ENCODE measurements at places on chromosomes 5 and 9.

- no peak for DNase-seq
Observed at GRCh38 chr5:84069608-84070179, 315.0 kb downstream of the EDIL3 start.

- DNase-seq, result no peak
Observed at GRCh38 chr9:130236436-130236985, 29.0 kb upstream of the HMCN2 start.

DNA sequence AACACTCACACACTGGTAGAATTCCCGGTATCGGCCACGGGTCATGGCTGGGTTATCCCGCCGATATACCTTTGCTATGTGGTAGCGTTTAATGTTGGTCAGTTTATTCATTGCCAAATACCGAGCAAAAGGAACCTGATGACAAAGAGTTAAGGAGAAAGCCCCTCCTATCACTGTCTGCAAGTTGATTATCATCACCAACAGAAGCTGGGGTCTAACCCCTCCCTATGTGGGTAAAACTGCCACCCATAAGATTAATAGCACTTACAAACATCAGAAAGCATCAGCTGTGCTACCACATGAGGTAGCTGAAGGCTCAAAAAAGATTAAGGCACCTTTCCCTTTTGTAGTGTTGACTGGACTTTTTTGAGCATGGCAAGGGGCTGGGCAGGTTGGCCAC lies 5.6 kb upstream of the DND1 start:
- DNase-seq, result no peak

DNA sequence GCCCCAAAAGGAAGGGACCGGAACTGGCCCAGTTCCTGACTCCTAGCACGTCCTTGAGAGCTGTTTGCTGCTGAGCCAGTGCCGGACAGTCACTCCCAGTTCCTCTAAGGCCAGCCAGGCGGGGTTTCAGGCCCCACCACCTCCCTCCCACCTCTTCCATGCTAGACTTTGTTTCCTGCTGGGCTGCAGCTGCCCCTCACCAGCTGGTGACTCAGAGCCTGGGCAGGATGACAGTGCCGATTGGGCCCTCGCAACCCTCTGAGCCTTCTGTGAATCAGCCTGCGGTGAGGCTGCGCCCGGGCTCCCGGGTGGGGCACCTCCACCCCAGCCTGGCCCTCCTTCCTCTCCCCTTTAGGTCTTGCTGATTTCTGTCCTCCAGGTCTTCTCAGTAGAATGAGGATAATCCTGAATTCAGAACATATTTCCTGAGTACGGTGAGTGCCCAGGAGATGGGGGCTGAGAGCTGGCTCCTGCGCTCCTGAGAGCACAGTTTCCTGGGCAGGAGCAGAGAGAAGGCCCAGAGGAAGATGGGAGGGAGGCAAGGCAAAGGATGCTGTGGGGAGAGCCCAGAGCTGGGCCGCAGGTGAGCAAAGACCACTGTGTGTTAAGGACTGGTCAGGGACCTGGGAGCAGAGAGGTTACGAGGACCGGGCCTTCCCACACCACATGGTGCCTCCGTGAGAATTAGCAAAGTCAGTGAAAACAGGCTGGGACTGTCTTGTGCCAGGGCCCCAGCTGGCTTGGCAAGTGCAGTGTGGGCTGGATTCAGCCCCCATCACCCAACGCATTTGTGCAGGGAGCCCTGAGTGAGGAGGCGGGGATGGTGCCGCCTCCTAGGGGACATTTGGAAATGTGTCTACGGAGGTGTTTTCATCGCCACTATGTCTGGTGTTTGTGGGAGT lies 32.9 kb upstream of the STXBP1 start:
- DNase-seq, result no peak

GRCh38 chr9:69246629-69247028 lies 72.6 kb downstream of the TJP2 start:
- no peak for DNase-seq

- no peak for DNase-seq
Observed at GRCh38 chr9:114138552-114138971, 16.8 kb upstream of the COL27A1 start.

- DNase-seq, result no peak
Observed at GRCh38 chr9:38007016-38007415, 62.0 kb downstream of the SHB start.

GRCh38 chr9:13735181-13735580 lies 455.7 kb upstream of the MPDZ start:
- DNase-seq, result no peak

- DNase-seq, result no peak
Observed at GRCh38 chr9:134690946-134691694, 49.5 kb downstream of the COL5A1 start.

DNA sequence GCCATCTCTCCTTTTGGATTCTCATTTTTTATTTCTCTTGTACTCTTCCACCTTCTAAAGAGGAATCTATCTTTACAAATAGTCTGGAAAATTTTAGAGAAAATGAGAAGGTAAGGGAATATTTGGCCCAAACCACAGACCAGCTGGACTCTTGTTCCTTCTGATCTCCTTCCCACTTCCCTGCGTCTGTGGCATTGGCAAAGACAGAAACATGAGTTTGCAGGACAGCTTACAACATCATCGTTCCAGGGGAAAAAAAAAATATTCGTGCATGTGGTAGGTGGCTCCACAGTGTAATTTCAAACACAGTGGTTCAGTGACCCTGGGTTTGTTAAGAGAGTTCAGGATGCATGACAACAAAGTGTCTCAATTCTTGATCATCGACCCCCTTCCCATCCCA lies 755.0 kb downstream of the DNAH5 start:
- no peak for DNase-seq

- no peak for DNase-seq
Observed at GRCh38 chr5:109256486-109256885, 153.3 kb downstream of the PJA2 start.

- no peak for DNase-seq
Observed at GRCh38 chr9:126304971-126305320, 21.7 kb upstream of the MVB12B start.

DNA sequence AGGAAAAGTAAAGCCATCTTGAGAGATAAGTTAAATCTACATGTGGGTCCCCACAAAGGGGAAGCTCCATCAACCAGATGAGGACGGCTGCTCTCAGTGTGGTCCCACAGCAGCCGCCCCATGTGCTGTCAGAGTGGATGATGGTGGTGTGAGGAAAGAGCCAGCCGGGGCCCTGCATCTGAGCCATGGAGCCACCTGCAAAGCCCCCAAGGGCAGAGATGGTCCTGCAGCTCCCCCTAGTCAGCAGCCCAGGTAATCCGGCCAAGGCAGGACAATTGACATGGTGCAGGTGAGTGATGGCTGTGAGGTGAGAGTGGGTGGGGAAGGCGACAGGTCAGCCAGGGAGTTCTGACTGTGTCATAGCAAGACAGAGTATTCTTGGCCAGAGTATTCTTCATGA lies 458.8 kb downstream of the ICE1 start:
- DNase-seq, result no peak

DNA sequence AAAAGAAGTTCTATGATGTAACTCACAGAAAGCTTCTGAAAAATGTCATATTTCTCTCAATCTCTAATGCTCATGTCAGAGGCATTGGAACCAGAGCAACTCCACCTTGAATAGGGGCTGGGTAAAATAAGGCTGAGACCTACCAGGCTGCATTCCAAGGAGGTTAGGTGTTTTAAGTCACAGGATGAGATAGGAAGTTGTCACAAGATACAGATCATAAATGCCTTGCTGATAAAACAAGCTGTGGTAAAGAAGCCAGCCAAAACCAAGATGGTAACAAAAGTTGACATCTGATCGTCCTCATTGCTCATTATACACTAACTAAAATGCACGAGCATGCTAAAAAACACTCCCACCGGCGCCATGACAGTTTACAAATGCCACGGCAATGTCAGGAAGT lies 411.1 kb upstream of the GRIA1 start:
- DNase-seq, result no peak

GRCh38 chr9:91502475-91502874 lies 78.8 kb upstream of the NFIL3 start:
- DNase-seq, result no peak

- no peak for DNase-seq
Observed at GRCh38 chr9:92983984-92984589, 36.8 kb downstream of the FGD3 start.

DNA sequence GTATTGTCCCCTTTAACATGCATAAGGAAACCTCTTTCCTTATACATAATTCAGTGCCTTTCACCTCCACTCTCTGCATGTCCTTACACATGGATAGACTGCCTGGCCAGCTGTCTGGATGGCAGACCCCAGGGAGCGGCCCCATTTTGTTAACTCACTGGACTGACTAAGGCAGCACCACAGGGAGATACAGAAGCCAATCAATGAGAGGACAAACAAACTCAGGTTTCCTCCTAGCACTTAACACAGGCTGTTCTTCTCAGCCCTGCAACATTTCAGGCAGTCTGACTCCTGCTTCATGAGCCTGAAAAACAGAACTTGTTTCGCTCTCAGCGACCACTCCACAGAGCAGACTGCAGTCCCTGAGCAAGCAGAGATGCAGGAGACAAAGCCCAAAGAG lies 135.4 kb upstream of the RASEF start:
- DNase-seq, result no peak

- no peak for DNase-seq
Observed at GRCh38 chr5:158022837-158023236, 163.9 kb upstream of the CLINT1 start.

DNA sequence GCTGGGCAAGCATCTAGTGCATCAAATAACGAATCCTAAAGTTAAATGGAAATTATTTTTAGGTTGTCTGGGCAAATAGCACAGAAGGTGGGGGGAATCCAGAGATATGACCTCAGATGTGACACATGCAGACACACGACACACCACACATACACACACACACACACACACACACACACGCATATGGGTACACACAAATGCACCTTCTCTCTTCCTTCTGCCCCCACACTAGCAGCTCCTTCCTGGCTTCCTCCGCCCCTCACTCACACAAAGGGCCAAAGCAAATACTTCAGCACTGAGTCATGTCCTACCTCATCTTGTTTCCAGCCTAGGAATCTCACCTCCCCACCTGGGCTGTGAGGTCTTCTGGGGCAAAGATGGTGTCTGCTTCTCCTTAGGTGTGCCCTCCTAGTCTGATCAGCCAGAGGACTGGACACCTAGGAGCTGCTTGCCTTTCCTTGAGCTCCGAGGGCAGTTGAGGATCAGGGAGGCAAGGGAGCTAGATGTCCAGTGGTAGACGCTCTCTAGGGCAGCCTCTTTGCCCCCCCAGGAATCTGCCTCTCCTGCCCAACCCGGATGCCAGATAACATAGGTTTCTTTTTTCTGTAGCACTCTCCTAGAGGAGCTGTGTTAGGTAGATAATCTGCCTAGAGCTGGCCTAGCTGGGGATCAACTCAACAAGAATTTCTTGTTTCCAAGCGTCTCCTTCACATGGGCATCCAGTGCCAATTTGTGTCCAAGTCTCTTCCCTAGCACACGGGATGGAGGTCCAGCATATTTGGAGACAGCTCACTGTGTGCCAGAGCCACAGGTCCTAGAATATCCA lies 14.3 kb upstream of the JADE2 start:
- no peak for DNase-seq

DNA sequence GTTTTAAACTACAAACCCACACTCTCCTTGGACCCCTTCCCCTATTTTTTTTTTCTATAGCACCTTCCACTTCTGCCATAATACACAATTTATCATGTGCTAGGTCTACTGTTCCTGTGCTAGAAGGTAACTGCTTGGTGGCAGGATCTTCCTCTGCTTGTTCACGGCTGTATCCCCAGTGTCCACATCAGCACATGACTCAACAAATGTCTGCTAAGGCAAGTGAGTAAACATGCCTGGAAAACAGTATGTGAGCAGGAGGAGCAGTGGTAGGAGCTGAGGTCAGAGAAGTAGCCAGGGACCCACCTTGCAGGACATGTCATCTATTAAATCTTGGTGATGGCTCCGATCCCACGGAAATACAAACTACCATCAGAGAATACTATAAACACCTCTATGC lies 79.4 kb downstream of the AUH start:
- DNase-seq, result no peak

DNA sequence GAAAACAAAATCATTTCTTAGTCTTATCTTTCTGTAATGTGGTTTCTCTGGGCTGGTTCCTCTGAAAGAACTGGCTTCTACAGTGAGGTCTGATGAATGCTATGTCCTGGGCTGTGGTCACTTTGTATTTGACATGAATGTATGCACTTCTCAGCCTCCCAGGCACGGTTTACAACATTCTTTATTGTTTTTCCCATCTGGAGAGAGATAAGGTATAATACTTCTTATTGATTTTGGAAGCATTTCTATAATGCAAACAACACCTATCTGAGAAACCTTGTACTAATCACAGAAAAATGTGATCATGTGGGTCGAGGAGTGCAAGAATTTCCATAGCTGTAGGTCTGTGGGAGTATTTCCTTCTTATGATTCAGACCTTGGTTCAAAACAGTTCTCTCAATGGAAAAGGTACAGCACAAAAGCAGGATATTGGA lies 46.9 kb downstream of the ACTBL2 start:
- no peak for DNase-seq

- DNase-seq, result no peak
Observed at GRCh38 chr9:131397100-131397790, 3.4 kb downstream of the PRRC2B start.

DNA sequence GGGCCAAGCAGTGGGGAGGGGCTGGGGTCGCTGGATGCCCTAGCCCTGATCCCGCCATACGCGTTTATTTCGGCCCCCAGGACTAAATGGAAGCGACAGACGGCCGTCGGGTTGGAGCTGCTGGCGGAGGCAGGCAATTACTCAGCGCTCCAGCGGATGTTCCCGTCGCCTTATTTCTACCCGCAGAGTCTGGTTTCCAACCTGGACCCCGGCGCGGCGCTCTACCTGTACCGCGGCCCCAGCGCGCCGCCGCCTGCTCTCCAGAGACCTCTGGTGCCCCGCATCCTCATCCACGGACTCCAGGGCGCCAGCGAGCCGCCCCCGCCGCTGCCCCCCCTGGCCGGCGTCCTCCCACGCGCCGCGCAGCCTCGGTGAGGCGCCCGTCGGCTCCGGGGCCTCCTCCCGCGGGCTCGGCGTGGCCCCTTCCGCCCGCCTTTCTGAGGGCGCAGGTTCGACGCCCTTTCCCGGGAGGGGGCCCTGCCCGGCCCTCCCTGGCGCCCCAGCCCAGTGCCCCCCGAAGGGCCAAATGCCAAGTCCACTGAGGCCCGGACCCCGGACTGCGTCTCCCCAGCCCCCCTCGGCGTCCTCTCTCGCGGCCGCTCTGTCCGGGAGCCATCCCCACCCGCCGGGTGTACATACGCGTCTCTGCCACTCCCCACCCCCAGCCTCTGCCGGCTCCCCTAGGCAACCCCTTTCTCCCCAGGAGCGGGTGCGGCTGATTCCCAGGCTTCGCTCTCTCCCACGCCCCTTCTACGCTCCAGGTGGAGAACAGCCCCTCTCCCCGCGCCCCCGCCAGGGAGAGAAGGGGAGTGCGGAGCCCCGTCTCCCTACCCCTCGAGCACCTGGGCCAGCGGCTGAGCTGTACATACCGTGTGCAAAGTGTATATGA lies 7.0 kb downstream of the BARHL1 start:
- no peak for DNase-seq

GRCh38 chr9:133760713-133761290 lies 22.6 kb upstream of the SARDH start:
- no peak for DNase-seq

- no peak for DNase-seq
Observed at GRCh38 chr5:17203329-17204132, 13.9 kb upstream of the BASP1 start.
